Right cardiac atrium (tissue), 5 donors: ENCODE measurements at places on chromosomes 5 and 9. TPM values are rescaled to one million over a fixed set of nuclear protein-coding genes. Genes with fewer than 3 reads are reported as not detected.

- DNase-seq = no peak
Observed at GRCh38 chr5:74016373-74016772, 390.4 kb downstream of the ARHGEF28 start.

- DNase-seq = no peak
Observed at GRCh38 chr5:78666041-78666444, 17.5 kb upstream of the LHFPL2 start.

DNA sequence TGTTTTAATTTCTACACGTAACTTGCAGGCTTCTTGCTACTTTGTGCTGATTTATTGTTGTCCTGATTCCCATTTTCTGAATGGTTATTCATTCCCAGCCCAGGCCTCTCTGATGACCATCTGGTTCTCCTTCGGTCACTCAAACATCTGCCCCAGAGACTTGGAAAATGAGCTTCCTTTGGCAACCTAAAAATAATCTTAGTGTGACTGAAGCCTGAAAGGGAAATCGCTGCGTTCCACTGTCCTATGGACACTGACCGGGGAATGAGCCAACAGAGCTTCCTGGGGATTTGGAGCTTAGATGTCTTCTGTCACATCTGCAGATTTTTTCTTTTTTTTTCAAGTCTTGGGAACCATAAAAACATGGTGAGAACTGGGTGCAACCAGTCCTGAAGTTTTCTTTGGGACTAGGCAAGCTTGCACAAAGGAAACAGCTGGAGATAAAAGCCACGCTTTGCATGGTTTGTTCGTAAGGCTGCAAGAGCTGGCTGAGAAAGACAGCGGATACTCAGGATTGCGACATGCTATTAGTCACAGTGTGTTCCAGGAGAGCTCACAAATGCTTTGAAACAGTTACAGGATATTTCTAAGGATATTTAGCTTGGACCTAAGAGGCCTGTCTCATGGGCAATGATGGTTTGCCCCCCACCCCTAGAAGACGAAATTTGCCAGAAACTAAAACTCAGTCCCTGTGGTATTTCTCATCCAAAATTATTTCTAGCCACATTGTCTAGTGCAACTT, 146.2 kb downstream of the GOLPH3 start:
- DNase-seq = peak; percentile 69

DNA sequence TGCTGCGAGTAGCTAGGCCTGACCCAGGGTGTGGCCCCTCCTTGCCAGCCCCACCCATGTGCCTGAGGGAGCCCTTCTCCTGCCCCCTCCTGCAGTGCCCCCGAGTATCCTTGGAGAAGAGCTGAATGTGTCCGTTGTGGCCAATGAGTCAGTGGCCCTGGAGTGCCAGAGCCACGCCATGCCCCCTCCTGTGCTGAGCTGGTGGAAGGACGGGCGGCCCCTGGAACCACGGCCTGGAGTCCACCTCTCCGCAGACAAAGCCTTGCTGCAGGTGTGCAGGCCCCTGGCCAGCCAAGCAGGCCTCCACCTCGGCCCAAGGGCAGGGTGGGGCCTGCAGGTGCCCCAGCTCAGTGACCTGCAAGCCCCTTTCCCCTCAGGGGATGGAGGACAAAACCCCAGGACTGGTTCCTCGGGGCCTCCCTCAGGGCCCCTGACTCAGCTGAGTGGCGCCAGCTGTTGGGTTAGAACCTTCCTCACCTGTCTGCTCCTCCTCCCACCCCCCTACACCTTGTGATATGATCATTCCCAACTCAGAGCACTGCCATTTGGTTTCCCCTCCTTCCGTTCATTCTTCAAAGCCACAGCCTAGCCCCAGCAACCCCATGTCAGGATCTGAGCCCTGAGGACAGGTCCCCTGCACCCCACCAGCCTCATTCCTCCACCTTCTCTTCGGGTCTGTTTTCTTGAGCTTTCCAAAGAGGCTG, 80.0 kb upstream of the ASS1 start:
- no peak for DNase-seq

GRCh38 chr5:81835814-81836367, 85.0 kb upstream of the SSBP2 start:
- no peak for DNase-seq

- peak; percentile 69 for DNase-seq
Observed at GRCh38 chr5:141528291-141528984, 39.6 kb downstream of the PCDHGC5 start.

The RNF183 gene
- not detected for total RNA-seq

The SLCO6A1 gene
- not detected for total RNA-seq

The PCDHGA7 gene
- total RNA-seq = 5.2 TPM
